AG08396 (cell line): ENCODE measurements at places on chromosomes 4 and X.

DNA sequence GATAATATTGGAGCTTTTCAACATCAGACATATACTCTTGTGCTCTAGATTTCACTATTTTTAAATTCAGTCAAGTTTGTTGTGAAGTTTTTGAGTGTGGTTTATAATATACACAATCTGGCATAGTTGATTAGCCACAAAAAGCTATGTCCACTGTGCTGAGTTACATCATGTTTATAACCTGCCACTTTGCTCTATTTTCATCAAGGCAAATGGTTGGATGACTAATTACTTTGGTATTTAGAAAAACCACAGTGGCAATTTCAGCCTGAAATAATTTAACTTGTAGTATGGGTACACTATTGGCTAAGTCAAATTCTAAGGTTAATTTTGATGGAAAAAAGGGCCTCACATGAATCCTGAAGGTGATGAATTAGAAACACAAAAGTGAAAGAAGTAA lies 262.6 kb downstream of the C4orf33 start:
- peak; percentile 5 for DNase-seq

DNA sequence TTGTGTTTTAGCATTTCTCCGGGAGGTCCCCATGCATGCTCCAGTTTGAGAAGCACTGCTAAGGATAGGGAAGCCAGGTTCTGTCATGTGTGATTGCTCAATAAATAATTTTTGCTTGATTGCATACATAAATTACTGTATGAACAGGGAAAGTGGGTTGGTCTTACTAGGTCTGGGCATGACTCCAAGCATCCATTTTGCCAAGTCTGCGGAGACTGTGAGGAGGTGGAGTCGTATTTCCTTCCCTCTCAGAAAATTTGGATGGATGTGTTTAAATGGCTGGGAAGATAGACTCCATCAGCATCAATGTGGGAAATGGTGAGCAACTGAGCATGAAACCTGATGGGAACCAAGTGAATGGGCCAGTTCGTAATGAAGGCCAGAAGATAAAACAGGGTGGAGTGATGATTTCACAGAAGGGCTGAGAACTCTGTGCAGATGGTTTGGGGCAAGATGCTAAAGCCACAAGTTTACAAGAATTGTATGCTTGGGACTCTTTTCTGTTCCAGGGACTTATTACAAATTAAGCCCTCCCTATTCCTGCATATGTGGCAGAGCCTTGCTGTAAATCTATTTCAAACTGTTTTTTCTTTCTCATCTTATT lies 84.1 kb downstream of the NHS start:
- DNase-seq: peak; percentile 17

DNA sequence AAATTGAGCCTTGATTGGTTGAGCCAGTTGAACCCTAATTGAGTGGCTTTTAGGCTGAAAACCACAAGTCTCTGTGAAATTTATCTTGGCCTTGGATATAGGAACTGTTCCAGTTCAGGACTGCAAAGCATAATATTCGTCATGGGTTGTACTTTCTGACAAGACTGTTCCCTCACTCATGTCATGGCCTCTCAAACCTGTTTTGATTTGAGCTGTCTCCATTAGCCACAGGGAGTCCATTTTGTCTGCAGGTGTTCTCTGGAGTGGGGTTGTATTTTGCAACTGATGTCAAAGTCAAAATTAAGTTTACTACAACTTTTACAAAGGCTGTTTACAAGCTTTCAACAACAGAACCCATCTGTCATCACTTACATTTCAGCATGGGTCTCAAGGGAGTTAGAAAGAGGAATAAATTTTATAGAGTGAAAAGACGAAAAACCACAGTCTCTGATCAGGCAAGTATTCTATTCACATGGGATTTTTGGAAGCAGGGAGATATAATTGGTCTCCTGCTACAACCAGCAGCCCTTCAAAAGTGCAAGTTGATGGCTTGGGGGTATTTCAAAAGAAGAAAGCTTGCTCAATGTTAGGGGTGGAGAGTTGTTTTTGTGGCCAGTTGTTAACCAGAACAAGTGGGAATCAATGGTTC lies 1716.3 kb downstream of the C4orf33 start:
- no peak for DNase-seq

- no peak for DNase-seq
Observed at GRCh38 chr4:153036931-153037482, 100.9 kb downstream of the FHDC1 start.

DNA sequence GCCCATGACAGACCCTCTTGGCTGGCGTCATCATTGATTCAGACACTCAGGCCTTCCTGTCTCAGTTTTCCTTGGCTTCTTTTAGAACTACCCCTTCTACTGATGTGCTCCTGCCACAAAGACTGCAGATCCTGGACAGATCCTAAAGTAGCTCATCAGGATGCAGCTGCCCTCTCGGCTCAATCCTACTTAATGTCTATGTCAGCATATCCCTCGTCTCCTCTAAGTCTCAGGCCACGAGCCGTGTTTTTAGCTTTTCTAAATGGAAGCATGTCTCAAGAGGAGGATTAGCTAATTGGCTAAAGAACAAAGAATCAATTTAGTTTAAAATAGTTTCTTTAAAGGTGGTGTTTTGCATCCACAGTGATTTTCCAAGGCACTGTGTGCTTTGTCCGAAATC lies 447.7 kb downstream of the STIM2 start:
- no peak for DNase-seq

GRCh38 chr4:185713731-185714130 lies 98.3 kb downstream of the SORBS2 start:
- DNase-seq: no peak

DNA sequence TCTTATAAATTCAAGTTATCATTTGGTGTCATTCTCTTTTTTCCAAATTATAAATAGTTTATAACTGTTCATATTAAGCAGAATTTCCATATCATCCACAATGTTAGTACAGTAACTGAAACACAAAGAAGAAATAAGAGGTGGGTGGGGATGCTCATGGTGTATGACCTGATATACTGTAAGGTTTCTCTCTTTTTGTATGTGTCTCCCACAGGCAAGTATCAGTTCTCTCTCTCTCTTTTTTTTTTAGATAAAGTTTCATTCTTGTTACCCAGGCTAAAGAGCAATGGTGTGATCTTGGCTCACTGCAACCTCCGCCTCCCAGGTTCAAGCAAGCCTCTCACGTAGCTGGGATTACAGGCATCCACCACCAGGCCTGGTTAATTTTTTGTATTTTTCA lies 43.7 kb upstream of the UGT2A3 start:
- DNase-seq: no peak

GRCh38 chr4:1760521-1761071 lies 32.5 kb upstream of the FGFR3 start:
- no peak for DNase-seq

- DNase-seq: no peak
Observed at GRCh38 chr4:172813359-172813923, 355.2 kb upstream of the GALNT7 start.

- no peak for DNase-seq
Observed at GRCh38 chrX:148806145-148806870, 305.9 kb downstream of the AFF2 start.

DNA sequence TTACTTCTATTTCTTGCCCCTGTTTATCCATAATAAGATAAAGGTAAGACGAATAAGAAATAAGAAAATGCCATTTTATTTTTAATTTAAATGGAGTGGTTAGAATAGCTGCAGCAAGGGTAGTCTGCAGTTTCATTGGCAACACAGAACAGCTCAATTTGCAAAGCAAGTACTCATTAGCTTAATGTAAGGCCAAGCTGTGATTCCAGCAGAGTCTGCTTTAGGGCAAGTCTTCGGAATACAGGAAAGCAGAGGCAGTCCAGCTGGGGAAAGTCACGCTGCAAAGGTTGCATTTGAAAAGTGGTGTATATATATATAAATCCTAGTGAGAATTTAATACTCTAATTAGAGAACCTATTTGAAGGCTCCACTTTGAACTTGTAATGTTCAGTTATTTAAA lies 59.0 kb downstream of the ANXA10 start:
- no peak for DNase-seq

DNA sequence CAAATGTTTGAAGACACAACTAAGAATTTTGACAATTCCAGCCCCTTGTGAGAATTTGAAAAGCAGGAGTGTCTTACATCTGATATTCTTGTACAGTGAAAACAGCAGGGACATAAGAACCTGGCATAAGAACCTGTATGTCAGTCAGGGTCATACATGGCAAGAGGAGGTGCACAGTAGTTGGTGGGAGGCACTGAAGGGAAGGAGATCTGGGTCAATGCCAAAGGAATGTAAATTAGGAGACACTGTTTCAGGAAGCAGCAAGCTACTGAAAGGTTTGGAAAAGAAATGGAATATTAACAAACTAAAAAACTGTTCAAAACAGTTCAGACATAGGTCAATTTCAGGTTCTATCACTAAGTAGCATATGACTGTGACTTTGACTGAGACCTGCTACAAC lies 25.0 kb upstream of the SPP1 start:
- DNase-seq: no peak

GRCh38 chr4:8468746-8469535 lies 28.4 kb downstream of the TRMT44 start:
- peak; percentile 82 for DNase-seq

- no peak for DNase-seq
Observed at GRCh38 chr4:119585771-119586170, 42.8 kb downstream of the PDE5A start.

- DNase-seq: peak; percentile 11
Observed at GRCh38 chr4:140996766-140997165, 136.5 kb downstream of the RNF150 start.

DNA sequence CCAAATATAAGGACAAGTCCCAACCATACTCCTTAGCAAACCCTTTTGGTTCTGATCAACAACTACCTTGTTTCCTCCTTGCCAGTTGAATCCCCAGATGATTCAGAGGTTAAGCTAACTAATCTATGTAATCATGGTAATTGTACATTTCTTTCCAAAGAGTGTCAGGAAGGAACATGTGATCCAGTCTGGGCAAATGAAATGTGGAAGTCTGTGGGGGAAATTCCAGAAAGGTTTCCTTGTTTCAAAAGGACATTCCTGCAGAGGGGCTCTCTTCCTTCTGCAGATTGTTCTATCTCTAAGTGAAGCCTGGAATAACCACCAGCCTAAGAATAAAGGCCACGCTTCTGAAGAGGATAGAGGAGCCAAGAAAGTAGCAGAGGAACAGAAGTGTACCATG lies 7.0 kb downstream of the PRSS12 start:
- no peak for DNase-seq

DNA sequence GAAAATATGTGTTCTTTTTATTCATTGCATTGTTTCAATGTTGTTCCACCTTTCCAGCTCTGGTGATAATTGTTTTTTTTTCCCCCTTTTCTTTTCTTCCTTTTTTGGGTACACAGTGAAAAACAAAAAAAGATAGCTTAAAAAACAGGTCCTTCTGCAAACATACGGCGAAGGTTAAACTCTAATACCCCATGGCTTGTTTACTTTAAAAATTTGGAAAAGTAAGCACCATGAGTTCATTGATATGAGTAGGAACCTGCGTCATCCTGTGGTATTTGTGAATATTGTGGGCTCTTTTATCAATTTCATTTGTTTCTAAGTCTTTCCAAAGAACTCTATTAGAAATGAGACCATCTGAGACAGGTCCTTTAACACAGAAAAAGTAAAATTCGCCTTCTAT lies 123.5 kb downstream of the CHRNA9 start:
- DNase-seq: no peak

DNA sequence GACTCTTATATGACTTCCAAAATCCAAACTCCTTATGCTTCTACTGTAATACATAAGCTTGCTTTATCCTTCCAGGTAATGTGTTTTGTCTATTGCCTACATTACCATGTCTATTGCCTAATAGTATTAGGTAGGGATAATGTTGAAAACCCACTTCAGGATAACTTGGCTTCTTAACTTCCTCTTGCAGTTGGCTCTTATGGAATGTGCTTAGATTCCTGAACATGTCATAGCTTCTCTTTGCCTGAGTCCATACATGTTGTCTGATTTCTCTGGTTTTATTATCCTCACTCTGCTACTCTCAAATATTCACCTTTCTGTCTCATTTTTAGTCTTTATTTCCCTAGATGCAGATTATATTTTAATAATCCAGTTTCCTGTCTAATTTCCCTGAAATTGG lies 599.9 kb downstream of the IL15 start:
- no peak for DNase-seq

DNA sequence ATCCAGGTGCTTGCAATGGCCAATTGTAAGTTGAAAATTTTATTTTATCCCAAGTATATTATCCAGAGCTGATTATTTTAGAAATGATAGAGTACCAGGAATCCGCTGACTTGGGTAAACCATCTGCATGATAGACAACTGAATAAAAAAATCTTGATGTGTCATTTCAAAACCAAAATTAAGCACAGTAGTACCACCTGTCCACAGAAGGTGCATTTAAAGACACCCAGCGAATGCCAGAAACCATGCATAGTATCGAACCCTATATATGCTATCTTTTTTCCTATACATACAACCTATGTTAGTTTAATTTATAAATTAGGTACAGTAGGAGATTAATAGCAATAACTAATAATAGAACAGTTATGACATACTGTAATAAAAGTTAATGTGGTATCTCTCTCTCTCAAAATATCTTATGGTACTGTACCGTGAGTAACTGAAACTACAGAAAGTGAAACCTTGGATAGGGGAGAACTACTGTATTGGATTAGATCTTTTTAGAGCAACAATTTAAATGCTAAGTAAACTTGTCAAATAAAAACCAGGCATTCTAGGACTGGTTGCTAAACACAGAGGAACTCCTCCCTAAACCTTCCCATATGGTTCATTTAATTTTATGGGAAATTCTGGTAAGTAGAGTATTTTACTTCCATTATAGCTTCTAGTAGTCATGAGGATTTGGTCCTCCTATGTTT lies 6.2 kb downstream of the NEIL3 start:
- DNase-seq: no peak

DNA sequence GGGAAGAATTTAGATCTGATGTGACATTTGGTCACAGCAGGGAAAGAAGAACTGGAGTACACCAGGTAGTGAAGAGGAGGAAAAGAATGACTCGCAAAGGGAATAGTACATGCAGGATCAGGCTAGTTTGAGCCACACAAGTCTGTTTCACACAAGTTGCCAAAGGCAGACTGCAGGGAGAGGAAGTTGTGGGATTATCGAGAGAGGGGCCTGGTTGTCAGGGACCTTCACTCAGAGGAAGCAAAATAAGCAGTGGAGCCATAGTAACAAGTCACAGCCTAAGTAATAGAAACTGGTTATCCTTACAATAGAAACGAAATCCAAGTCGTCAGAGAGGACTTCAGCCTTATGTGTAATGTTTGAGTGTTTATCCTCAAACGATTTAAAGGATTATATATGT lies 316.7 kb upstream of the HTR2C start:
- DNase-seq: no peak

DNA sequence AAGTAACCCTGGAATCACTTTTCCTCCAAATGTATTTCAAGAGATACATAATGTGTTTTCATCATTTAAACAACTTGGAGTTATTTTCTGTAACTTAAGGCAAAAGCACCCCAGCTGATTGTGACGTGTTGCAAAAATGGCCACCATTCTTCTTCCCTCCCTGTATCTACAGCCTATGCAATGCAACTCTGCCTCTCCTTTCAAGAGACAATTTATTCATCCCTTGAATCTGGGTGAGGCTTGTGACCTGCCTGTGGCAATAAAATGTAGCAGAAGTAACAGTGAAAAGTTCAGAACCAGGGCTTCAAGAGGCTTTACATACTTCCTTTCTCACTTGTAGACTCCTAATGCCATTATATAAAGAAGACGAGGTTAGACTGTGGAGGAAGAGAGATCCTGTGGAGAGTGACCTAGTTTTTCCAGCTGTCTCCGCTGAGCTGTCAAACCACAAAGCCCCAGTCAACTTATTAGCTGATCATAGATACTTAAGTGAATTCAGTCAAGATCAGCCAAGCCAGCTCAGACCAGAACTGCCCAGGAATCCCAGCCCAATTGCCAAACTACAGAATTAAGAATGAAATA lies 81.0 kb upstream of the KLF3 start:
- DNase-seq: no peak

GRCh38 chr4:55949482-55949802 lies 697 bp downstream of the CEP135 start:
- DNase-seq: no peak
